ENCODE measurements at places on chromosomes 11 and 22.
A peak's percentile ranks its signal among the peaks of the same experiment; 100 is the strongest.

DNA sequence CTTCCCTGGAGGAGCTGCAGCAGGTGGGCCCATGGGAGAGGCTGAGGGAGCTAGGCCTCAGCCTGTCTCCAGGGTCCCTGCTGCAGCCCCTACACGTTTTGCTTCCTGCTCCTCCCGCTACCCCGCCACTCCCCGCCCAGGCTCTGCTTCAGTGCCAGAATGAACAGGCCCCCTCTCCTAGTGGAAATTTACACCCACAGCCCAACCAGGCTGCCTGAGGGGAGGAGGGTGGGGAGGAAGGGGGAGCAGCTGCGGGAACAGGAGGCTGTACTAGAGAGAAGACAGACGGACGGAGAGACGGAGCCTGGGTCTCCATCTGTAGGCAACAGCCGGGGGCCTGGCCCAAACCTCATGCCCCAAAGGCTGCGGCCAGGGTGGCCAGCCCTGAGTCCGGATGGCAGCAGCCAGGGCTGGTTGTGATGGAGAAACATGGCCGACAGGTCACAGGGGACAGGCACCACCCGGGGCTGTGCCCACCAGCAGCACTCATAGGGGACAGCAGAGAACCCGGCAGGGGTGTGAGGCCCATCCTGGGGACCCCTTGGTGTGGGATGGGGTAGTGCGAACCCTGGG, 20.6 kb downstream of the FLRT1 start:
- no peak for DNase-seq

DNA sequence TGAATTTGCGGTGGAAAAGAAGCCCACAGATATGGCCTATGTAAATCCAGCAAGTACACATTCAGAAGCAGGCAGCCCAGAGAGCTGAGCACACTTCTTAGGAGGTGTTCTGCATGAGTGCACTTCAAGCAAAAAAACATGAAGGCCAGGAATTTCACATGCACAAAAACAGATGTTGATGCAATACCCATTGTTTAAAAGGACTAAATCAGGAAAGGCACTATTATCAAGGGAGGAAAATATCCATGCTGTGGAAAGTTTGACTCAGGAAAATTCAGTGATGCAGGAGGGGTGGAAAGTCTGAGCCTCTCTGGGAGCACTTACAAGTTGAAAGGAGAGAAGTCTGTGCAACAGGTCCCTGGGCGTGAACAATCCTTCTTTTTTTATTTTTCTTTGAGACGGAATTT, 15.8 kb upstream of the CARS1 start:
- DNase-seq = no peak

- no peak for DNase-seq
Observed at GRCh38 chr11:18248561-18248960, at the start of gene SAA2. Gene SAA2 (minus strand): TSS chr11:18248668. CDS start chr11:18248011, 657 bp downstream.

- peak; percentile 22 for DNase-seq
Observed at GRCh38 chr22:25110846-25111578, 88.6 kb upstream of the CRYBB3 start.

GRCh38 chr11:2199466-2200341, 28.1 kb upstream of the TH start:
- no peak for DNase-seq

DNA sequence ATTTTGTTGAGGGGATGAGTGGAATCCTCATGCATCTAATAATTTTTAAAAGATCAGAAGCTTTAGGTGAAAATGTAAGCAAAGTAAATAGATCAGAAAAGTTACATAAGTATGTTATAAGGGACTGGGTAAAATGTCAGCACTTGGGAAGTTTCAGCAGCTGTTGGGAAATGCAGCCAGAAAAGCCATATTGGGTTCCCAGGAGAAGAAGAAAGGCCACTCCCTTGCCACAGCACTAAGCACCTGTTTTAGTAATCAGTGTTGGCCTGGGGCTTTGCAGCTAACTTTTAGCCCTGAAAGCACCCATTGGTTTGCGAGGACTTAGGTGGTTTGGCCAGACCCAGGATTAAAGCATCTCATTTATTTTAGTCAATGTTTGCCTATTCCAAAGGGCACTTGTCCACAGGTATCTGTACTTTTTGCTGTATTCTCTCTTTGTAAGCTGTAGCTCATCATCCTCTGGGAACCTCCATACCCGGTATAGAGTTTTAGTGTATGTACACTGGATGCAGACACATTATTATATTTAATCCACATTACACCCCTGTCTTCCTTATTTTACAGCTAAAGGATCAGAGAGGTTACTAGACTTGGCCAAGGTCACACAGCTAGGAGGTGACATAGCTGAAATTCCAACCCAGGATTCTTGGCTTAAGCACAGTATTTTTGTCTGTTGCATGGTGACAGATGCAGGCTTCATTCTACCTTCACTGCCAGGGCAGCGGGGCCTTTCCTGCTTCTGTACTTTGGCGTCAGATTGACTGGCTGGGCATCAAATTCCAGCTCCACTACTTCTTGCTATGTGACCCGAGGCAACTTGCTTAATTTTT, 127.7 kb upstream of the SESN3 start:
- DNase-seq = no peak

GRCh38 chr11:118358071-118358470, 1.3 kb upstream of the UBE4A start:
- DNase-seq = no peak

DNA sequence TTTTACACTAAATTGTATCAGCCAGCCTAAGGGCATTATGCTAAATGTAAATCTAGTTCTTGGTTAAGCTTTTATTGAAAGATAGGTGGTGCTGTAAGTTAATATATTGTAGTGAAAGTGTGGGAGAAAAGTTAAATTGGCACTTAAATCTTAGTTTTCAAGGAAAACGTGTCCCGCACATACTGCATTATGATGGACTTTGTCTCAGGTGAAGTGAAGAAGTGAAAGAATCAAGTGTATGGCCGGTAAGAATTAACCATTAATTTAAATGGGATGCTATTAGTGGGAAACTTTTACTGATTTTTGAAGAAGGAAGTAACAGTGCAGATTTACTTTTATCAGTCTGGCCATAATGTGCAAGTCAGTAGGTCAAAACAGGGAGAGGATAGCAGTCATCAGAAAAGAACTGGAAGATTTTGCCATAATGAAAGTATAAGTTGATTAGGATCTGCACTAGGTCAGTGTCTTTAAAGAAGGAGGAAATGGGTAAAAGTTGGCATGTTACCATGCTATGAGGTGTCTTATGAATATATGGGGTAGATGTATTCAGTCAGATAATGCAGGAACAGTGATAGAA, 81.6 kb downstream of the PDHX start:
- DNase-seq = no peak

DNA sequence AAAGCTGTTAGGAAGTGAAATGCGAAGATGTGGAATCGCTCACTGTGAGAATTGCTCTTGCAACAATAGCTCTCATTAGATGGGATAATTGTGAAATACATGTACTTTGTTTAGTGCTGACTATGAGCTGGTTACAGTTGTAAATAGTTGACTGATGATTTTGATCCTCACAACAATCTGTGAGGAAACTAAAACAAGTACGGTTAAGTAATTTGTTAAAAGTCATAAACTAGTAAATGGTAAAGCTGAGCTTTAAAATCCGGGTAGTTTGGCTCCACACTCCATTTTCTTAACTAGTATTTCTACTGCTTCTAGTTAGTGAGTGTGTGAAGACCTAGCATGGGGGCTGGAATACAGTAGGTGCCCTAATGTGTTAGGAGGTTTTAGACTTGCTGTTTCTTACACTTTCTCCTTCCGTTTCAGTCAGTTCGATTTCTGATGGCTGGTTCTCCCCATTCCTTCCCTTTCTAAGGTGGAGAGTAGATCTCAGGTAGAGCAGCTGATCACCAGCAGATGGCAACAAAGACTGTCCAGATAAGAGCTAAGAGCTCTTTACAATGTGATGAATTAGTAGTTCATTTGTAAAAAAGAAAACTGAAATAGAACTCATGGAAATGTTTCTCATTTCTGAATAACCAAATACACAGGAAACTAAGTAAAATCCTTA, 16.3 kb upstream of the CYP2R1 start:
- DNase-seq = peak; percentile 39

GRCh38 chr22:32958001-32958400, 100.2 kb downstream of the SYN3 start:
- no peak for DNase-seq

- no peak for DNase-seq
Observed at GRCh38 chr11:121793916-121794315, 322.1 kb downstream of the BLID start.

DNA sequence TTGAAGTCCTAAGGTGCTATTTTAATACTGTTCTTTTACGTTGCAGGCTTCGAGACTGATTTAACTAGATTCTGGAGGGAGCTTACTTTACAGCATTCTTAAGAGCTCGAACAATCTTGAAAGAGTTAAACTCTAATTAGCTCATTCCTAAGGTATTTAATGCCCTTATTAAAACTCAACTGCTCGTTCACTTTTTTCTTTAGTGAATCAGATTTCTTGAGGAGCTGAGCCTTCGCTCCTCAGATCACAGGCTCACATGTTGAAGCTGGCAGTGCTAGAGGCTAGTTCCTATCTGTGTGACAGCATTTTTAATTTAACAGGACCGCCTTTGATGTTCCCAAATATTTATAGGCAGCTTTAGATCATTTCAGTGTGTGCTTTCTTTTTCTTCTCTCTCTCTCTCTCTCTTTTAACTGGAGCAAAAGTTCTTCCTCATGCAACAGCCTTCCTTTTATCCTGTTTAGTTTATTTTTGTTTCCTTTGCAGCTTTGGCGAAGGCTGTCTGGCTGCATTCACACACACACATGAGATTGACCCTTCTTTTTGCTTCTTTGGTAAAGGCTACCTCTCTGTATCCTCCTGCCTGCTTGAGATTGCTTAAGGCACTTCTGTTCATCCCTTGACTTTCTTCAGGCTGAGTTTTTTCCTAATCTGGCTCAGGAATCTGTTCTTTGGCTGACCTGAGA, 21.0 kb downstream of the ZNRF3 start:
- DNase-seq = no peak

DNA sequence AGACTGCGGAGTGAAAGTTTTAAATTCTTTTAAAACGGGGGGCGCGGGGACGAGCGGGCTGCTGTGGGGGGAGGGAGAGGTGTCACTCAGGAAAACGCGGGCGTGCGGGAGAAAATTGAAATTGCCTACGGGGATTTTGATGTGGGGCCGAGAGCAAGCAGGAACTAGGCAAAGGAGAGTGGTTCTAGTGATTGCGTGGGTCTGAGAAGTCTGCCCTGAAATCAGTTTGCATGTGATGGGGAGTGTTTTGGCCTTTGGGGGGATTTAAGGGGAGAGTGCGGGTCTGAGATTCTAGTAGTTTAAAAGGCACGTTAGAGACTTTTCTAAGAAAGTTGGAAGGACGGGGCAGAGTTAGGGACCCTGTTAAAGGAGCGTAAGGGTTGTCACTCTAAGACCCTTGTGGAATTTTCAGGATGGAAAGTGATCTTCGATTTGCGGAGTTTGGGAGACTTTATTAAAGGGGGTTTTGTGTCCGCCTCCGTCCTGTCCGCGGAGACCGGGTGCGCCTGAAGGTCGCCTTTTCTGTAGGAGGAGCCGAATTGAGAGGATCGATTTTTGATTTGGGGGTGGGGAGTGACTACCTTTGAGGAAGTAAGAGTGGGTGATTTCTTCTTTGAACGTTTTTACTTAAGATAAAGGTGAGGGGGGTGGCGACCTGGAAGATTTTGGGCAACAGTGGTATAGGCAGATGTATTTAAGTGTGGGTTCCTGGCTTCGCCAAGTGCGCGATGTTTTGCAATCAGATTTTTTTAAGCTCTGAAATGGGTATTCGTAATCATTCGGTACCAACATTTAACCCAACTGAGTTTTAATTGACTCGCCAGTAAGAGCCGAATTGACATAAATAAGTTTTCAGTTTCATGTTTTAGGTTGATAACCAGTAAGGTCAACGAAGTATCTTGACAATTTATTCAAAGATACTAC, 1.1 kb downstream of the EED start:
- DNase-seq = peak; percentile 50

DNA sequence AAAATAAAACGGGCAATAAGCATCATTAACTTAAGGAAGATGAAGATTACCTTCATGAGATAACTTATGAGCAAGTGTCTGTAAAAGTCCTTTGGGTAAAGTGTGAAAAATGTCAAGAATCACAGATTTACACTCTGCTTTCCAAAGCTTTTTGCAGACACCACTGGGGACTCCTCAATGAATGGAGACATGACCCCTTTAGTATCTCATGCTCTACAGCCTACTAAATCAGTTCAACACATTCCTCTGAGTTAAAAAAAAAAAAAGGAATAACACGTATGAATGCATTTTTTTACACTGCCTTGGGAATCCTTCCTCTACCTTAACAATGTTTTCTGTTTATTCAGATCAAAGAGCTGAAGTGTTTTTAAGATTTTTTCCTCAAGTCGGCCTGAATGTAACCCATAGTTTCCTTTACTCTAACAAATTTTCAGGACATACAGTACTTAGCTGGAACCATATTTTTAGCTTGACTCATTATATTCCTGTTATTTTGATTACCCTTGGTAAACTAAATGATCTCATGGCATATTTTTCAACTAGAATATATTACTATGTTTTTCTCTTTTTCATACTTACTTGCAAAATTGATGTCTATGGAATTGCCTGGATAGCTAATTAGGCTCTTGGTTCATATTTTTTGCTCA, 25.9 kb upstream of the RAB30 start:
- DNase-seq = no peak

DNA sequence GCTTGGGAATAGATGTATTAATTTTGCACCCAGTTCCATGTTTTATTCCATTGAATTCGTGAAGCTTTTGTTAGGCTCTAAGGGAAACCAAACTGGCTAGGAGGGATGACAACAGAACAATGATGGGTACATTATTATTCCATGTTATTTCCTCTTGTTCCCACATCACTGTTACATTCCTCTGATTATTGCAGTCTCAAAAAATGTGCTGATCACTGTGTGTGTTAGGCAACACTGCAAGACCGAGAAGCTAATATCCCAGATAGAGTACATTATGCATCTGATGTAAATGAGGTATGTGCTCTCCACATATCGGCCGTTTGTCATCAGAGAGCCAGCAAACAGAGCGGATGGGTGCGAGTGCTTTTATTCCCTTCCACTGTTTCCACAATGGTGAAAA, 327.9 kb downstream of the SOX6 start:
- DNase-seq = no peak

GRCh38 chr11:25988178-25988577, 343.8 kb upstream of the ANO3 start:
- no peak for DNase-seq

- DNase-seq = no peak
Observed at GRCh38 chr11:75518204-75518549, 7.6 kb downstream of the GDPD5 start.

DNA sequence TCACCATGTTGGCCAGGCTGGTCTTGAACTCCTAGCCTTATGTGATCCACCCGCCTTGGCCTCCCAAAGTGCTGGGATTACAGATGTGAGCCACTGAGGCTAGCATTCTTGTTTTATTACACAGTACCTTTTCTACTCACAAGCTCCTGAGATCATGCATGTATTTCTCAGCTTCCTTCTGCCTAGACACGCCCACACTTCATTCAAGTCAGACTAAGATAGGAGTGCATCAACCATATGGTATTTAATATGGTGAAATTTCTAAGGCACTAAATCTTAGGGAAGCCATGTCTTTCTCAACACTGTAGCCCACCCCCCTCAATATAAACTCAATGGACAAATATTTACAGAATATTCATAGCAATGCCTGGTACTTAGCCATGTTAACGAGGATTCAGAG, 62.1 kb downstream of the SLC25A17 start:
- no peak for DNase-seq

GRCh38 chr22:50700387-50701075, 27.9 kb downstream of the SHANK3 start:
- DNase-seq = no peak

GRCh38 chr11:17563231-17563646, 16.2 kb downstream of the OTOG start:
- DNase-seq = no peak

Measured in Peyer's patch (tissue), 4 donors.